ENCODE measurements at places on chromosomes 3 and 15.

GRCh38 chr3:186825294-186825821 lies 17.2 kb upstream of the ADIPOQ start:
- DNase-seq, result peak; percentile 36

DNA sequence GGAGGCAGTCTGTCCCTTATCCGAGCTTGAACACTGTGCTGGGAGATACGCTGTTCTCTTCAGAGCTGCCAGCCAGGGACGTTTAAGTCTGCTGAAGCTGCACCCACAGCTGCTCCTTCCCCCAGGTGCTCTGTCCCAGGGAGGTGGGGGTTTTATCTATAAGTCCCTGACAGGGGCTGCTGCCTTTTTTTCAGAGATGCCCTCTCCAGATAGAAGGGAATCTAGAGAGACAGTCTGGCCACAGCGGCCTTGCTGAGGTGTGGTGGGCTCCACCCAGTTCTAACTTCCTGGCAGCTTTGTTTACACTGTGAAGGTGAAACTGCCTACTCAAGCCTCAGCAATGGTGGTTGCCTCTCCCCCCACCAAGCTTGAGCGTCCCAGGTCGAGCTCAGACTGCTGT lies 319.9 kb upstream of the GRM7 start:
- no peak for DNase-seq

- DNase-seq, result no peak
Observed at GRCh38 chr3:148131990-148132638, 565.6 kb upstream of the AGTR1 start.

DNA sequence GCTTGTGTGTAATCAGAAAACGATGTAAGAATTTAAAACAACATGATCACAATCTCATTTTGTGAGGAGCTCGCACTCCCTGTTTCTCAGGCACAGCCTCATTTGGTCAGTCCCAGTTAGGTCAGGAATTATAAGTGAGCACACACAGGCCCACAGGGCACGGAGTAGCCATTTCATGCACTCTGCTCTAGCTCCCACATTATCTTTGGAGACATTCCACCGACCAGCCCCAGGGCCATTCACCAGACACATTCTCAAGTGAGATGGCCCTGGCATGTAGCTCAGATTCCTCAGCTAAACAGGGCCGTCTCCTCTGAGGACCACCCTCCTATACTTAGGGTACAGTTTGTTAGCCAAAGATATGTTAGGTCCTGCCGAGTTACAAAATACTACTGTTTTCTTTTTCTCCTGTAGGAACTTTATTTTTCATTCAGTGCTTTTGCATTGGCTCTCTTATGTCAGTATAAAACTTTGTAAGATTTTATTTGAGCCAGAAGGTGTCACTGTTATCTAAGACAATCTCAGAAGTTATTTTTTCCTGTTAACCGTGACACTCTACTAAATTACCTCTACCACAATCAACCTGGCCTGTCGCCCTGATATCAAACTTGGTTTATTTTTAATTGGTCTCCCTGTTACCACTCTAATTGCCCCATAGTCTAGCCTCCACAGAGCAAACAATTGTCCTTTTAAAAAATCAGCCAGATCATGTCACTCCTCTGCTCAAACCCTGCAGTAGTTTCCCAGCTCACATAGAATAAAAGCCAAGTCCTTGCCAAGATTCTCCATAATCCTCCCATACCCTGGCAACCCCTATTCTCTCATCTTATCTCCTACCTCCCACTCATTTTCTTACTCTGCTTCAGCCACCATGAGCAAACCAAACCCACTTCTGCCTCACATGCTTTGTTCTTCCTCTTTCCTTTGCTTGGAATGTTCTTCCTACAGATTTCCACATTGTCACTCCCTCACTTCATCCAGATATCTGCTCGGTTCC lies 105.7 kb downstream of the PPP2R3A start:
- DNase-seq, result no peak

DNA sequence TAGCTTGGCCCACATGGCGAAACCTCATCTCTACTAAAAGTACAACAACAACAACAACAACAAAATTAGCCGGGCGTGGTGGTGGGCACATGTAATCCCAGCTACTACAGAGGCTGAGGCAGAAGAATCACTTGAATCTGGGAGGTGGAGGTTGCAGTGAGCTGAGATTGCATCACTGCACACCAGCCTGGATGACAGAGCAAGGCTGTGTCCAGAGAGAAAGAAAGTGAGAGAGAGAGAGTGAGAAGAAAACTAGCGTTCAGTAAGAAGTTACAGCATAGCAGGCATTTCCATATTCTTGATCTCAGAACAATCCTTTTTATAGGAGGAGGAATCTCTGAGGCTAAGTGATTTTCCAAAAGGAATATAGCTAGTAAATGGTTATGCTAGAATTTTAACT lies 1076.1 kb downstream of the AGBL1 start:
- DNase-seq, result no peak

Measured in fibroblast of the conjunctiva (primary cell).